ENCODE measurements at places on chromosomes 6 and 20.

- no peak for DNase-seq
Observed at GRCh38 chr6:170008294-170008785, 256.9 kb downstream of the ERMARD start.

DNA sequence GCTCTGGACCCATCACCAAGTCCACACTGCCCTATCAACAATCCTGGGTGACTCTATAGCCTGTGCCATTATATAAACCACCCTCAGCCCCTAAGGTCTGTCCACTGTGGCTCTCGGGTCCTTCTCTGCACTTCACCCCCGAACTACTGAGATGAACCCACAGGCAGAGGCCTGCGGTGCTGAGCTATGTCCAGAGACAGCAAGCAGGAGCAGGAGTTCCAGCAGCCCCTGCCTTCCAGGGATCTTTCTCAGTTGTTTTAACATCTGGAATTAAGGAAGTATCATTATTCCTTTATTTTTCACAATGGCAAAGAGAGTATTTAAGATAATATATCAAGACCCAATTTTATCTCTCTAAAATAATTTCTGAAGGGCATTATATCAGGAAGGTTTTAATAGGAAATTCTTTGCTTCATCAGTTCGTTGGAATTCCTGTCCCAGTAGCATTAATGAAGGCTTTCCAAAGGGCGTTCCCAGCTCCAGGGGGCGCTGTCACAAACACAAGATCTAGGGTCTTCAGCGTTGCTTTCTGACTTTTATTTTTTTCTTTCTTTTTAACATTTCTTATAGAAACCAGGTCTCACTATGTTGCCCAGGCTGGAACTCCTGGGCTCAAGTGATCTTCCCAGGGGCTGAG is 27.3 kb downstream of the RRBP1 start:
- no peak for DNase-seq

DNA sequence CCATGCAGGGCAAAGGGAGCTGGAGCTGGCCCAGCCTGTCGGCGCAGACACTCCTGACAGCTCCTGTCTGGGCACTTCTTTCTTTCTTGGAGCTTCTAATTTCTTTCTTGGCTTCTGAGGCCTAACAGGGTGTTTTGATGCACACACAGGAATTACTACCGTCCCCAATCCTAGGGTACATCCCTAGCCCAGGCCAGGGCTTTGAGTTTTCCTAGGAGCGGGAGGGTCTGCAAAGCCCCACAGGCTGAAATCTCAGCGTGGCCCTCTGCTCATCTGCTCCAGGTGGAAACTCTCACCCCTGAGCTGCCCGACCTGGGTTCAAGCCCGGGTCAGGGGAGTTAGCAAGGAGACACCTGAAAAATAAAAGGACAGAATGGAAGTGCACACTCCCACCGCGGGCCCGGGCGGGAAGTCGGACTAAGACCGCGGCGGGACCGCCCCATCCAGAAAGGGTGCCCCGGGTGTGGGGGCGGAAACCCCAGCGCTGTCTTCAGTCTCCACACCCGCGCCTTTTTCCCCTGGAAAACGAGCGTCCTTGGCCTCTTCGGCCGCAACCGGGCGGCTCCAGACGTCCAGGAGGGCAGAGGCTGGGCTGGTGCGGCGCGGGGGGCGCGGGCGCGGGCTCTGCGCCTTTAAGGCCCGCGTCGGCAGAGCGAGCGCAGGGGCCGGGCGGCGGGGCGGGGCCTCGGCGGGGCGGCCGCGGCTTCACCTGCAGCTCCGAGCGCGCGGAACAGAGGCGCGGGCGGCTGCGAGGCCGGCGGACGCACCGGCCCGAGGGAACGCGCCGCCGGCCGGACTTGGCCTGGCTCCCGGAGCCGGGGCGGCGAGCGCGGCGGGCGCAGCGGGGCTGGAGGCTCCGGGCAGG is at the start of gene CDH4:
Gene CDH4, plus strand, starts transcription at position 733 of the 865 bp plus-strand sequence.
- no peak for DNase-seq

DNA sequence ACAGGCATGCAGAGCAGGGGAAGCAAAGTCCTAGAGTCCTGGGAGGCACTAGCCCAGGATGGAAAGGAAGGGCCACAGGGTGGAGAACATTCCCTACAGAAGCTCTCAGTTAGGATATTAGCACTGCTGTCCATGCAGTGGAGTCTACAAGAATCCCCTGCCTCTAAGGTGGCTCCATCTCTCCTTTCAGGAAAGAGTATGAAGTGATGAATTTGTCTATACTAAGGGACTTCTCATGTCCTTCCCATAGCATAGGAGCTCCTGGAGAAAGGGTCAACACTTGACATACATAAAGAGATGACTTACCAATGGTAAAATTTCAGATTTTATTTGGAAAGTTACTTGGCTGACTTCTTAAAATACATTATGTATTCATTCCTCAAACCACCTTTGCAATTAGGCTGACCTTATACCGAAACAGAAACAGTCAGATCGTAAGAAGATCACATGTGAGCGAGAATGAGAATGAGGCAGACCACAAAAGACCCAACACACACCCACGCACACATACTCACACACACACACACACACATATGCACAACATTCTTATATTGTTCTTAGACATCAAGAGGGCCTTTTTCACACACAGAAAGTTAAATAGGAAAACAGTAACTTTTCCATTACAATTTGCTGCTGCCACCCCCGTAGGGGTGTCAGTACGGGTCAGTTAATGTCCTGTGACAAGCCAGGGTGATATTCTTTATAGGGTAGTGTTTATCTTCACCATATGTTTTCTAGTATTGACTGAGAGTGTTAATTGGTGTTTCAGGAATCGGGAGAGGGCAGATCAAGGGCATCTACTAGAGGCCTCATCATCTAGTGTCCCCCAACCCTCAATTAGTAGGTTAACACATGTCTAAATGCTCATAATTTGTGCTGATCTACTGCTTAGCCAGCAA is 159.4 kb downstream of the FAXC start:
- no peak for DNase-seq

DNA sequence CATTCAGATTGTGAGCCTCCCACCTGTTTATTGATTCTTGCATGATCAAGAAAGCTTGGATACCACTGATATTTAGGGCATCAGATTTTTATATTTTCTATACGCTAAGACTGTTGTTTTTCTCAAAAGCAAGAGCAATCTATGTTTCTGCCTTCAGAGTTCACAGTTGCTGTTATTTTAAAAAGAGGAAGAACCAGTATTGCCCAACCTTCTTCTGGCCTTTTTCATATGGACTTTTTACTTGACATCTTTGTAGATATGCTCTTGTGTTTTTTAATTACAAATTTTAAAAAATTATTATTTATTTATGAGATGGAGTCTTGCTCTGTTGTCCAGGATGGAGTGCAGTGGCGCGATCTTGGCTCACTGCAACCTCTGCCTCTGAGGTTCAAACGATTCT is 28.9 kb downstream of the SLC17A5 start:
- no peak for DNase-seq

DNA sequence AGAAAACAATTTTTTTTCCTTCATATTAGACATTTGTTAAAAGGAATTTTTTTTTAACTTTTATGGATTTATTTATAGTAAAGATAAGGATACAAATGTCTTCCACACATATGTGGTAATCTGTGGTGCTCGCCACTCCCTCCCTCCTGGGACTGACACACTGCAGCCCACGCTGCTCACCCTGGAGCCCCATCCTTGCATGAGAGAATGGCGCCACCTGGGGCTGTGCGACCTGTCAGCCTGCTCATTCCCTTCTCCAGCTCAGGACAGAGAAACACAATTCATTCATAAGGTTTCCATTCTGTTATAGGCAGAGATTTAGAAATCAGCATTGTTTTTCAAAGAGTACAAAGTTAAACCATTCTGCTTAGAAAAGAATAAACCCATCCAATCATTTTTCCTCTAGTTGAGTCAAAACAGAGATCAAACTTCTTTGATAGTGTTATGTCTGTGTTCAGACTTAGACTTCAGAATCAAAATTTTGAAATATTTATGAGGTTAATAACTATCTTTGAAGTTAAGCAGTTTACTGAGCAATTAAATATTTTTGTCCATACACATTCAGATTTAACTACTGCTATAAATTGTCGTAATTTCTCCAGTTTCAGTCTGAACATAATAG is 42.8 kb upstream of the DYNLRB1 start:
- DNase-seq: no peak

DNA sequence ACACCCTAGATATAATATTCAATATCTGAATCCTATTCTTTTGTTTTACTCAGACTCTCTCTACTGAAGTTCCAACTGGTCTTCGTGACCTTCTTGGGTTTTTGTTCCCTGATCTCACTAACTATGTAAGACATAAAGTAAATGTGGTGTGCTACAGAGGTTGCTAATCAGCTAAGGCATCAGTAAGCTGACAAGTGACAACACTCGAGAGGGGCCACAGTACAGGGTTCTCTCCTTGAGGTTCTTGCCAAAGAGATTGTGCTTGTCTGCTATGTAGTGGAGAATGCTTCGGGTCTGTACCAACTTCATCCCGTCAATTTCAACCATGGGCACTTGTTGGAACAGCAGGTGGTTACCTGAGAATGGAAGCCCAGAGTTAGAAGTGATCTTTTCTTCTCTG is 9.9 kb downstream of the GSTA4 start:
- no peak for DNase-seq

DNA sequence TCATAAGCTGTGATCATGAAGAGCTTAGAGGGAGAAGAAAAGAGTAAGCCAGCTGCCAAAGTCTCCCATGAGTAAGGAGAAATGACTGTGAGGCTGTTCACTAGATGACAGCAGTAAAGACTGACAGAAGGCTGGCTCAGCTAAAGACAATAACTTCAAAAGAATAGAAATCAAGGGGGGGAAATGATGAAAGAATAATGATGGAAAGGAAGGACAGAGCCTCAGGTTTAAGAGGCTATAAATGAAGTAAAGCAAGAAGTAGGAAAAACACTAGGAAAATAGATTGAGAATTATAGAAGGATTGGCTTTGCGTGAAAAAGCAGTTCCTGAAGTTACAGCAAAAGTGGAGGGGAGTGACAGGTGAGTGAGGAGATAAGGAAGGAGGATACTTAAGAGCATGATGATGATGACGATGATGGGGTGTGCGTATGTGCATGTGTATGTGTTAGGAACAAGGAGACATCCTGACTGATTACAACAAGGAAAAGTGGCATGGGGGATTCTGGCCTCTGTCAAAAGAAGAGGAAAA is 48.2 kb downstream of the HBS1L start:
- no peak for DNase-seq

DNA sequence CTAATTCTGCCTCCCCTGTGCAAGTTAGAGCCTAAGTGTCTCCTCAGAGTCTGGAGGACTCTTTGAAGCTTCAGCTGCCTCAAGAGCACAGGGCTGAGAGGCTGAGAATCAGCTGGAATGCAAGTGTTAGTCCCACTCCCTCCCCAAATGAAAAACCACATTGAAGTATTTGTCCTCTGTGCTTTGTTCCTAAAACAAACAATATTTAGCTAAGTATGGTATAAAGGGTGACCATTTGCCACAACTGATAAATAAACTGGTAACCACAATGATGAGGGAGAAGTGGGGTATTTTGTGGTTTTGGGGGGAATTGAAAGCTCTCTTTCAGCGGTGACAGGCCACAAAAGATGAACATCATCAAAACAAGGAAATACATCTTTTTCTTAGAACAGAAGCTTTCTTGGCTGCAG is 91.7 kb upstream of the HDDC2 start:
- DNase-seq: no peak

GRCh38 chr20:5608442-5609161 is 141.6 kb upstream of the SHLD1 start:
- DNase-seq: no peak

- DNase-seq: no peak
Observed at GRCh38 chr6:116472706-116473105, 11.5 kb downstream of the CALHM6 start.

- DNase-seq: no peak
Observed at GRCh38 chr6:7433121-7433617, 43.6 kb downstream of the RIOK1 start.

GRCh38 chr20:10328897-10329255 is 105.1 kb downstream of the MKKS start:
- DNase-seq: no peak
